Stimulated activated CD8-positive, alpha-beta memory T cell treated with anti-CD3 and anti-CD28 coated beads, Interleukin-4, amount 100 ng/mL, for 4 hours (primary cell): ENCODE measurements at places on chromosomes 13 and 19.
A peak's percentile ranks its signal among the peaks of the same experiment; 100 is the strongest.

DNA sequence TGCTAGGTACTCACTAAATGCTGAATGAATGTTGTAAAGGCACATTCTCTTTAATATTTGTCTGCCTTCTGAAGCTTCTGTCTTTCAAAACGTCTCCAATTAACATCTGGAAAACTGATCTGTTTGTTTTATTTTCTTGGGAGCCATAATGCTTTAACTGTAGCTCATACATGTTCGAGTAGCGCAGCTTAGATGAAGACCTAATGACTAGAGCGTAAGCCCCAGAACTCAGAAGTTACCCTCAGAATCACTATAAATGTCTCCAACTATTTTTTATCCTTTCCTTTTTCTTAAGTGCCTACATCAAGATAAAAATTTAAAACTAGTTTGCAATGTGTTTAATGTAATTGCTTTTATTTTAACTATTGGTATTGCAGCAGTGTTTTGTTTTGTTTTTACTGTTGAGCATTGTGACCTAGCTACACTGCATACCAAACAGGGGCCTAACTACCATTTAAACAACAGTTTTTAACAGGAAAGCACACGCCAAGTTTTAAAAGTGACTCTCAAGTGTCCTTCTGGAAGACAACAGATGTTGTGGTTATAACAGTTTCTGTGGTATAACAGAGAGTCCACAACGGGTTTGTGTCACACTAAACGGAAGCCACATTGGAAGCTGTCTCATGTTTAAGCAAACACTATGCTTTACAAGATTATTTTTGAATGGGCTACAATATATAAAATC lies 42.0 kb downstream of the MRPL57 start:
- DNase-seq = no peak

GRCh38 chr19:8352134-8352827 lies 9.2 kb upstream of the KANK3 start:
- no peak for DNase-seq

DNA sequence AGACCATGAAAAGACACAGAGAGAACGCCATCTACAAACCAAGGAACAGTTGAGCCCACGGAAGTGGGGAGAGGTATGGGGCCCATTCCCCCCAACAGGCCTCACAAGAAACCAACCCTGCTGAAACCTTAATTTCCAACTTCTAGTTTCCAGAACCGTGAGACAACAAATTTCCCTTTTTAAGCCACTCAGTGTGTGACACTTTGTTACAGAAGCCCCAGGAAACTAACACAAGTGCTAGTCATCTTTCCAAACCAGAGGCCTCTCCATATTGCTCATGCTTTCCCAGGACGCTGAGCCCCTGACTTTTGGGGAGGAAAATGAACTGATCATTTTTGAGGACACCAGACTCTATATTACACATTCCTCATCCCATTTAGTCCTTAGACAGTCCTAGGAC lies 186.8 kb downstream of the NUFIP1 start:
- no peak for DNase-seq

DNA sequence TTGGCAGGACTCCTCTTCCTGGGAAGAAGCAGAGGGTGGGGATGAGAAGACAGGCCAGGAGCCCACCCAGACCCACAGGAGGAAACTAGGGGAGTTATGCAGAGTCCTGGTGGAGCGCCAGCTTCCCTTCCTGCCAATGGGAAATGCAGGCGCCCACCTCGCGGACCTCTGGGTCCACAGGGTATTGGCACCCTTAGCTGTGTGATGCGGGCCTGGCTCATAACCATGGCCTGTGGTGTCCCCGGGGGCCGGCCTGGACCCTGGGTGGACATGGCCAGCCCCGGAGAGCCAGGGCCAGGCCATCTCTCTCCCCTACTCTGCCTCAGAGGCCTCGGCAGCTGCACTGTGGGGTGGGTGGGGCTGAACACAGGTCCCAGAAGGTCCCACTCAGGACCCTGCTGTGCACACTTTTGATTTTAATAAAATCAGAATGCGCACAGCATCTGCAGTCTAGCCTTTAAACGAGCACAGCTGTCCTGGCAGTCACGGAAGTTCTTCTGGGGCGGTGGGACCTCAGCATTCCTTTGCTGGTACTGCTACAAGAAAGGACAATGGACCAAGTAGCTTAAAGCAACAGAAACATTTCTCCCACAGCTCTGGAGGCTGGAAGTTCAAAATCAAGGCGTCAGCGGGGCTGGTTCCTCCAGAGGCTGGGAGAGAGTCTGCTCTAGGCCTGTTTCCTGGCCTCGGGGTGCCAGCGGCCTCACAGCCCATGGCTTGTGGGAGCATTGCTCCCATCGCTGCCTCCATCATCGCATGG lies 1.8 kb downstream of the F10 start:
- DNase-seq = no peak

- peak; percentile 56 for DNase-seq
Observed at GRCh38 chr19:49391581-49392399, 3.7 kb downstream of the KASH5 start.

DNA sequence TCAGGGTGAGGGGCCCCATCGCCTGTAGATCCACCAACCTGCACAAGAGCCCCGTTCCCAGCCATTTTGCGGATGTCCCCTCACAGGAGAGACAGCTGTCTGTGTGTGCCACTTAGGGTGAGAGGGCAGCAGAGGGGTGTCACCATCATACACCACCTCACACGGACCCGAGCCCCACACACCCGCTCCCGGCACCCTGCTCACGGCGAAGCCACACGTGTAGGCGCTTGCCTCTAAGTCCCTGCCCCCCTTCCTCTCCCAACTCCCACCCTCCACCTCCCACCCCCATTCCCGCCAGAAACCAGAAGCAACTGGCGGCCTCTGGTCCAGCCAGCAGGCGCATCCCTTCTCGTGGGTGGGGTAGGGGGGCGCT lies 4.0 kb upstream of the DPF1 start:
- no peak for DNase-seq

- no peak for DNase-seq
Observed at GRCh38 chr13:63305641-63306133, 1890.0 kb upstream of the PCDH20 start.

- DNase-seq = no peak
Observed at GRCh38 chr19:48896191-48896720, 2.3 kb downstream of the TULP2 start.

DNA sequence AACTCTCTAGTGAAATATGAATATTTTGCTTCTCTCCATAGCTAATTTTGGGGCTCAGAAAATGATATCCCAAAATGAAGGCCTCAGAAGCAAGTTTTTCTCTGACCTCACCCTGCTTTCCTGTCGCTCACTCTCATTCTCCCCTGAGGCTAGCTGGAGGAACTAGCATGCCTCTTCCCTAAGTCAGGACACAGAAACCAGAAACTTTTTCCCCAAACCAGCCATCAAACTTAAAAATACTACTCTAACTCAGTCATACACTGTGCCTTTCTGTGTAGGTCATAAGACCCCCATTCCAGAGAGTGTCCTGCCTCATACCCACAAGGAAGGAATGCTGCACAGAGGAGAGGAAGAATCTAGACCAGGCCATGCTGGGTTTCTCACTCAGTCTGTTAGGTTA lies 329.6 kb downstream of the PCDH20 start:
- no peak for DNase-seq

GRCh38 chr19:5703819-5704818 lies 14.0 kb downstream of the RPL36 start:
- DNase-seq = no peak

DNA sequence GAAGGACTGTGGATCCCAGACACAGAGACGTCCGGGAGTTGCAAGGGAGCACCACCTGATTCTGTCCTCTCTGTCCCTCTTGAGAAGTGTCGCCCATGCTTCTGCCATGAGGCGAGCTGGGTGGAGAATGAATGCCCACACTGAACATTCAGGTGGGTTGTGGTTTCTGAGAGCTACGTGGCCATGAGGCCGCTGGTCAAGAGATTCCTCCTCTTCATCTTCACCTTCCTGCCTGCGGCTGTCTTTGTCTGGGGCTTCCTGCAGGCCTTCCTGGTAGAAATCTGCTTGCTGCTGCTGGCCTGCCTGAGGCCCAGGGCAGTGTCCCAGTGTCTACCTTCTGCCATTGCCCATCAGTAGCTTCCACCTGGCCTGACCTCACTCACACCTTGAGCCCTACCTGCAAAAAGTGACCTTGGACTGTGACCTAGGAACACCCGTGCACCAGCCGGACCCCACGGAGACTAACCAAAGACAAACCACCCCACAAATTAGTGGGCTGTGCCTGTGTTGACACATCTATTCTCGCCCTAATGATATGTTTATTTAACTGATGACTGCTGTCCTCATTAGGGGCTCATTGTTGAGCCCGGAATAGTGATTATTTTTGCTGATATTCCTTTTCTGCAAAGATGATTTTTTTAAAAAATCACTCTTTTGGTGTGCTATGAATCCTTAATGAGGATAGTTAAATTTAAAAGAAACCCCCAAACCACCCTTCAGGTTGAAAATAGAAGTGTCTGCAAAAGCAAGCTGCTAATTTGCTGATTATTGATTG lies 38.7 kb upstream of the ZNF536 start:
- no peak for DNase-seq

- DNase-seq = no peak
Observed at GRCh38 chr13:87235621-87236020, 435.6 kb upstream of the SLITRK5 start.

GRCh38 chr13:20231839-20232555 lies at the start of gene GJB6:
Gene GJB6, minus strand, starts transcription at chr13:20232319. Its CDS starts 8,839 bp downstream, at chr13:20223480.
- DNase-seq = no peak

GRCh38 chr13:32176696-32177095 lies 138.5 kb downstream of the ZAR1L start:
- no peak for DNase-seq

GRCh38 chr19:18000915-18001776 lies 6.8 kb upstream of the ARRDC2 start:
- peak; percentile 67 for DNase-seq

GRCh38 chr19:30086916-30087315 lies 144.9 kb downstream of the URI1 start:
- no peak for DNase-seq

GRCh38 chr13:97068151-97068550 lies 73.9 kb upstream of the OXGR1 start:
- no peak for DNase-seq

- peak; percentile 38 for DNase-seq
Observed at GRCh38 chr19:8209462-8210378, 550 bp downstream of the CERS4 start.

GRCh38 chr19:23789246-23789645 lies 30.6 kb upstream of the ZNF681 start:
- DNase-seq = no peak

- no peak for DNase-seq
Observed at GRCh38 chr13:48858122-48858902, 117.4 kb upstream of the FNDC3A start.

GRCh38 chr19:40445780-40446262 lies 1.7 kb upstream of the SERTAD3 start:
- no peak for DNase-seq

DNA sequence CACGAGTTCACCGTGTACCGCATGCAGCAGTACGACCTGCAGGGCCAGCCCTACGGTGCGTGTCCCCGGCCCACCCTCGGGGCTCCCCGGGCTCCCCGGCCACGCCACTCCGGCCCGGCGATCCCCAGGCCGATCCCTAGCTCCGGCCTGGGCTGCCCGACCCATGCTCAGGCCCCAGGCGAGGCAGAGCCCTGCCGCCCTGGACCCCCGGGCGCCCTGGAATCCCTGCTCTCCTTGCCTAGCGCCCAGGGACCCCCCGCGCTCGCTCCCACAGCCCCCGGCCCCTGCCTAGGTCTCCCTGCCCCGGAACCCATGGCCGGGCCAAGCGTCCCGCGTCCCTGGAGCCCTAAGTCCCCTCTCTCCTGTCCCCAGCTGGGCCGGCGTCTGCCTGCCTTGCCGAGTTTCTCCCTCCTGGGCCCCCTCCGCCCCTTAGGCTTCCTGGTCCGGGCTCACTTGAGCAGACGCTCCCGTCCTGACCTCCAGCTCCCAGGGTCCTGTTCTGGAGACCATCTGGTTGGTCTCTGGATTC lies 494 bp downstream of the NCLN start:
- no peak for DNase-seq

DNA sequence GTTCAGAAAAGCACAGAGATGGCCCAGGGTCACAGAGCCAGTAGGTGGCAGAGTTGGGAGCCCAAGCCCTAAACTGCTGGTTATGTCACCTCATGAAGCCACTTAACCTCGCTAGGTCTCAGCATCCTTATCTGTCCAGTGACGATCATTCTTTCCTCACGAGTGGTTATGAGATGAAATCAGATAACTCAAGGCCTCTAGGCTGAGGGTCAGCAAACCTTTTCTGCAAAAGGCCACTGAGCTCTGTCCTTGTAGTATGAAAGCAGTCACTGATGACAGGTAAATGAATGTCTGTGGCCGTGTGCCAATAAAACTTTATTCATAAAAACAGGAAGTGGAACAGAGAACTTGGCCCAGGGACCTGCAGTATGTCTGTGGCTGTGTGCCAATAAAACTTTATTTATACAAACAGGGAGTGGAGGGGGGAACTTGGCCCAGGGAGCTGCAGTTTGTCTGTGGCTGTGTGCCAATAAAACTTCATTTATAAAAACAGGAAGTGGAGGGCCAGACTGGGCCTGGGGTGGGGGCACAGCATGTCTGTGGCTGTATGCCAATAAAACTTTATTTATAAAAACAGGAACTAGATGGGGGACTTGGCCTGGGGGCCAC lies 71.2 kb downstream of the GNG7 start:
- DNase-seq = no peak

- DNase-seq = no peak
Observed at GRCh38 chr13:68749796-68750195, 1357.8 kb upstream of the ATXN8OS start.

GRCh38 chr13:99018418-99019180 lies 40.7 kb upstream of the DOCK9 start:
- no peak for DNase-seq

- no peak for DNase-seq
Observed at GRCh38 chr13:111216166-111216960, 101.3 kb downstream of the ARHGEF7 start.

DNA sequence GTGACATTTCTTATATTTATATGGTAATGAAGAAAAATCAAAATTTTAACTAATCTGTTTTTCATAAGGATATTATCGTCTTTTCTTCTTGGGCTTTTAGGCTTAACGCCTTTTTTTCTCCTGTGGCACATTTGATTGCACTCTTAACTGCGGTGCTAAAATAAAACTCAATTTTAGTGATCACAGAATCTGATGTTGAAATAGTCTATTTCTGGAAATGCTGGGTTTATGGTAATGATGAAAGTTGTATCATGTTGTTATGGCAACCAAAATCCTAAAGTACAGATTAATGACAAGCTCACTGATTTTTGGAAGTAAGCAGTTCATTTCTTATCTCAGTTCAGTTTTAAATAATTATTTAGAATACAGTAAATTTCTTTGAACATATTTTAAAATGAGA lies 85.3 kb downstream of the COG6 start:
- no peak for DNase-seq

GRCh38 chr13:76976490-76976889 lies 15.4 kb upstream of the CLN5 start:
- no peak for DNase-seq

DNA sequence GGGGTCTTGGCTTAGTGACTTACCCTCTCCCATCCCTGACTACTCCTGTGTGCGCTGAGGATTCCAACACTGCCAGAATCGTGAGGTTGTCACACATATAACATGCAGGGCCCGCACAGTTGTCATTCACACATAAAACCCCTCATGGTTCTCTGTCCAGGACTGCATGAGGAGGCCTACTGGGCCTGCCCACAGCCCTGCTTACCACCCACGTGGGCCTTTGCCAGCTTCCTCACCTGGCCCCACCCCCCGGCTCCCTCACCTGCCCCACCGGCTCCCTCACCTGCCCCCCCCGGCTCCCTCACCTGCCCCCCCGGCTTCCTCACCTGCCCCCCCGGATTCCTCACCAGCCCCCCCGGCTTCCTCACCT lies 197.2 kb downstream of the TEX29 start:
- no peak for DNase-seq
